ENCODE measurements at places on chromosomes 4 and X. TPM values are rescaled to one million over a fixed set of nuclear protein-coding genes. Genes with fewer than 3 reads are reported as not detected.

Gene IQSEC2
- 7.7 TPM for total RNA-seq

Gene FRG1
- total RNA-seq, result 25.8 TPM

Gene PRRG1
- 9.1 TPM for total RNA-seq

Gene SSX3
- not detected for total RNA-seq

Gene OPHN1
- 11.8 TPM for total RNA-seq

Gene FGFBP2
- not detected for total RNA-seq

Gene PSMD10
- total RNA-seq, result 73.3 TPM

Gene YTHDC1
- total RNA-seq, result 36.1 TPM

Gene S100G
- total RNA-seq, result not detected

Gene L1CAM
- 0.09 TPM for total RNA-seq

Gene MAGEB4
- not detected for total RNA-seq

Gene CD99L2
- 38.1 TPM for total RNA-seq

Gene ZNF185
- total RNA-seq, result 1.7 TPM

Gene STOX2
- 1.1 TPM for total RNA-seq

Gene DACH2
- total RNA-seq, result under 0.01 TPM

Gene TIMM17B
- 17.3 TPM for total RNA-seq

Gene SSX2
- total RNA-seq, result not detected

Gene SH3TC1
- total RNA-seq, result 0.26 TPM

Gene FAM47E
- 1.4 TPM for total RNA-seq

Gene SSX4
- not detected for total RNA-seq

Gene CTAG1B
- total RNA-seq, result not detected

Gene ATP2B3
- total RNA-seq, result not detected

Gene SYN1
- total RNA-seq, result 0.09 TPM
